ENCODE measurements at places on chromosomes 7 and 10.

- DNase-seq: no peak
Observed at GRCh38 chr7:85750454-85750949, 563.6 kb upstream of the SEMA3D start.

DNA sequence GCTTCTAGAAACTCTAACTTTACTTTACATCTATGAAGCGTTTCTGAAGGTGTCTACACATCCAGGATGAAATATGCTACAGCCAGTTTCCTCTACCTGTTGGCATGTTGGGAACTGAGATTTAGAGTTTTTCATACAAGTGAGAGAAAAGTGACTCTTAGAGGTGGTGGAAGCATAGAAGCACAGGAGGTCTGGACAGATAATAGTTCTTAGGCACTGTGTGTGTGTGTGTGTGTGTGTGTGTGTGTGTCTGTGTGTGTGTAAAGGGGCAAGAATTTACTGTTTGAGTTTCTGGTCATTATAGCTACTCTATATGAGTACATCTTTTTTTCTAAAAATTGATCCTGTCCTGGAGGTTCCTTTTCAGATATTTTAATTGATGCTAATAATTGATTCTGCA is 110.7 kb upstream of the MTPN start:
- DNase-seq: no peak

DNA sequence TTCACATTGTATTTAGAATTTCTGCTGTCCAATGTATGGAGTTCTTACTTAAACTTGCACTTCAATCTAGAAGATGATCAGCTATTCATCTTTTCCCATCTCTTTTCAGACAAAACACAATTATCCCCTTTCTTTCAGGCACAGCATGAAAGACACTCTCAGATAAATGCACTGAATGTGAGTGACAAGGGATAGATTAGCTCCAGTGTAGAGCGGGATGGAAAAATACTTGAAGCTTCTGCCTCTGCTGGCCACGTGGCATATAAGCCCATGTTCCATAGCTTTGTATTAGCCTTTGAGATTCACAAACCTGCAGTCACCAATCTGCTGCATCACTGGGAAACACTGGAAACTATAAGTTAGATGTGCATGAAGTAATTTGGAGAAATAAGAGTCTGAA is 162.2 kb upstream of the FAM3C start:
- DNase-seq: no peak

DNA sequence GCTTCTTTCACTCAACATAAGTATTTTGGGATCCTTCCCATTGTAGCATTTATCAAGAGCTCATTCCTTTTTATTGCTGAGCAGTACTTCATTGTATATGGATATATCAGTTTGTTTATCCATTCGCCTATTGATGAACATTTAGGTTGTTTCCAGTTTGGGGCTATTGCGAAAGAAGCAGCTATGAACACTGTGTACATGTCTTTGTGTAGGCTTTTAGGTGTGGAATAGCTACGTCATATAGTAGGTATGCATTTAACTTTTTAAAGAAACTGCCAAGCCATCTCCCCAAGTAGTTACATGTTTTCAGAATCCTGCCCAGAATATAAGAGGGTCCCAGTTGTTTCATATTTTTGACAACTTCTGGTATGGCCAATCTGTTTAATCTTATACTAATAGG is 468.1 kb downstream of the IPMK start:
- no peak for DNase-seq

- no peak for DNase-seq
Observed at GRCh38 chr10:29535012-29535777, 99.6 kb downstream of the SVIL start.

DNA sequence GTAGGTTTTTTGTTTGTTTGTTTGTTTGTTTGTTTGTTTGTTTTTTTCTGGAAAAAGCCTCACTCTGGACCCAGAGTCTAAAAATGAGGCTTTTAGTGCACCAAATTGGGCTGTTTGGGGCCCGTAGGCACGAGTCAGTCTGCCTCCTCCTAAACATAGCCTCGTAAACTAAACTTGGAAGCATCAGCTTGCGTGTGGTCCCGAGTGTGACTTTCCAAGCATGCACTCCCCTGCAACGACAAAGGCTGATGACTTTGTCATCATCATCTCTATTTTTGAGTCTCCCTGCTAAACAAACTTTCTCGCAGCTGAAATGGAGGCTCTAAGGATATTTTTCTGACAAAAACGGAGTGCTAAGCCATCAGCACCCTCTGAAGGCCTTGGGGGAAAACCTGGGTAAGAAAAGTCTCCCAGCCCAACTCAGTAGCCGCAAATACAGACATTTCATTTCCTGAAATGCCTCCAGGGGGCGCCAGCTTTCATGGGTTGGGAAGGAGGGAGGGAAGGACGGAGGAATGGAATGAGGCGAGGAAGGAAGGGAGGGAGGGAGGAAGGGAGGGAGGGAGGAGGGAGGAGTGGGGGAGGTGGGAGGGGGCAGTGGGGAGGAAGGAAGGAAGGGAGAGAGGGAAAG is 245.9 kb downstream of the KCNMA1 start:
- DNase-seq: no peak

DNA sequence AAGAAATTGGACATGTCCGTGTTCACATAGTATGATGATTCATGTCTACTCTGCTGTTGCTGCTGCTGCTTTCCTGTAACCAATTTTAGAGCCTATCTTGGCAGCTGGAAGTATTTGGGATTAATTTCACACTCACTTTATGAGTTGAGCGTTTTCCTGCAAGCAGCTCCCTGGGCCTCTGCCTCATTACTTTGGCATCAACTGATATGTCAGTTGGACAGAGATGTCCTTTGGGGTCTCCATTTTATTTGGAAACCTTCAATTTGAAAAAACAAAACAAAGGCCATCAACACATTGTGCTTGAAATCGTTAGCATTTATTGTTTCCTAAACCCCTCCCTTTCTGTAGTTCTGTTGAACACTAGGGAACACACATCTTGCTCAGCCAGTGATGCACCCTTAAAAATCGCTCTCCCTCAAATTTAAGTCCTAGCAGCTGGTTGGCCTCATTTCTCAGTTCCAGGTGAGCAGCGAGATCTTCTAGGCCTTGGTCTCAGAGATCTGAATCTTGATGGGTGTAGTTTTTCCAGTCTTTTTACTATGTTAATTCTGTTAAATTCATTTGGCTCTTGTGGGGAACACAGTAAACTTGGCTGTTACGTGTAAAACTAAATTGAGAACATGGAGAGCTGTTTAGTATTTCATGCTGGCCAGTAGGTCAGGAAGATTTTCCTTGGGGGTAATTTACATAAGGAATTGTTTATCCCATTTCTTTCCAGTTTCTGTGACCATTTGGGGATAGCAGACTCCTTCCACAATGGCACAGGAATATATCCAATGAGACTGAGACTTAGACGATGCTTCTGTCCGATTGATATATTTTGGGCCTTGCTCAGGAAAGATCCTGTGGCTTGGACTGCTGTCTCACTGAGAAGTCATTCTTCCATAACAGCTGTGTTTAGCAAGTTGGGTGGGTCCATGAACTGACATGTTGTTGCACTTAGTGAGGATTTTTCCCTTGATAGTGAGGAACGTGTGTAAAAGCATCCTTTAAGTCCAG is 371.6 kb downstream of the BBS9 start:
- DNase-seq: no peak

DNA sequence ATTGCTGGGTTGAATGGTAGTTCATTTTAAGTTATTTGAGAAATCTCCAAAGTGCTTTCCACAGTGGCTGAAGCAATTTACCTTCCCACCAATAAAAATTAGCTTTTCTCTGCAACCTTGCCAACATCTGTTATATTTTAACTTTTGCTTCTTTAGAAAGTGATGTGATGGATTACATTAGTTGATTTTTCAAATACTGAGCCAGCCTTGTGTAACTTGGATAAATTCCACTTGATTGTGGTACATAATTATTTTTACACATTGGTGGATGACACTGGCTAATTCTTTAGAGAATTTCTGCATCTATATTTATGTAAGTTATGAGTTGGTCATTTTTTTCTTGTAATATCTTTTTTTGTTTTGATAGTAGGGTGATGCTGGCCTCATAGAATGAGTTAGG is 634.1 kb downstream of the GALNT17 start:
- DNase-seq: no peak

GRCh38 chr7:81725003-81725811 is 44.6 kb downstream of the HGF start:
- no peak for DNase-seq

- DNase-seq: no peak
Observed at GRCh38 chr7:81499262-81500116, 270.4 kb downstream of the HGF start.

All from naive thymus-derived CD4-positive, alpha-beta T cell (primary cell).